Stimulated activated CD8-positive, alpha-beta memory T cell treated with anti-CD3 and anti-CD28 coated beads, Interleukin-4, amount 100 ng/mL, for 4 hours (primary cell): ENCODE measurements at places on chromosomes 6 and 20.

- no peak for DNase-seq
Observed at GRCh38 chr6:35931120-35931561, 10.2 kb upstream of the SRPK1 start.

- DNase-seq = no peak
Observed at GRCh38 chr6:105504706-105505105, 101.8 kb upstream of the PREP start.

GRCh38 chr6:156242206-156242605, 535.0 kb upstream of the ARID1B start:
- no peak for DNase-seq

- DNase-seq = no peak
Observed at GRCh38 chr6:117558818-117559217, 43.5 kb downstream of the GOPC start.

- DNase-seq = no peak
Observed at GRCh38 chr6:80586242-80586641, 479.8 kb downstream of the BCKDHB start.

DNA sequence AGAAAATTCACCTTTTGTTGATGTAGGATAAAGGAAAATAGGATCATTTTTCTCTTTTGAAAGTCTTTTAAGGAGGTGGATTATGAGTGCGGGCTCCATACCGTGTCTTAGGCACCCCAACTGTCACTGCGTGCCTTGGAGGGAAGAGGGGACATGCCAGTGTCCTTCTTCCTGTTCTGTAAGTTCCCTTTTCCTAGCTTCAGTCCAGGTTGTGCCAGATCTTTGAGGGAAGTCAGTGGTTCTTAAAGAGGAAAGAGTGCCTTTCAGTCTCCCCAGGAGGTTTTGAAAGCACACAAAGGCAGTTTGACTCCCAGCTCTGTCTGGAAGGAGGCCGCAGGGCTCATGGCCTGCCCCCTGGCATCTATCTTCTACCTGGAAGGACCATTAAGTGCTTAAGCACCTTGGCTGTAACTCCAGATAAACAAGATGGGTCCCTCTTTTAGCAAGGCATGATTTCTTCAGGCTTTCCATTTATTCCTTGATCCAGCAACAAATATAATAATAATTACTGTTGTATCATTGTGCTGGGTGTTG, 13.0 kb downstream of the EFCAB8 start:
- no peak for DNase-seq

GRCh38 chr6:38187811-38188590, 368.5 kb downstream of the ZFAND3 start:
- no peak for DNase-seq

- DNase-seq = no peak
Observed at GRCh38 chr20:34337982-34338726, 24.9 kb upstream of the ITCH start.

DNA sequence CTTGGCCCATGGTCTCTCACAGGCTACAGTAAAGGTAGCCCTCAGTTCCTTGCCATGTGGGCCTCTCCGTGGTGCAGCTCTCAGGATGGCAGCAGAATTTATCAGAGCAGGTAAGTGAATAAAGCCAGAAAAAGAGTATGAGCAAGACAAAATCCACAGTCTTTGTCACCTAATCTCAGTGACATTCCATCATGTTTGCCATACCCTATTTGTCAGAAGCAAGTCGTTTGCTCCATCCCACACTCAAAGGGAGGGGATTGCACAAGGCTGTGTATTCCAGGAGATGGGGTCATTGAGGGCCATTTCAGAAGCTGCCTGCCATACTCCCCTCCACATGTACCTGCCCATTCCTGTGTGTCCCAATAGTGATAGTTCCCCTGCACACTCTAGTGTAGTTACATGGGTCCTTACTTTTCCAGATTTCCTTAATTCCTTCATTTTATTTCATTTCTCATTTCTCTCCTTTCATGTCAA, 24.2 kb downstream of the ISM1 start:
- no peak for DNase-seq

GRCh38 chr20:44959638-44960102, 527 bp downstream of the TOMM34 start:
- DNase-seq = peak; percentile 66

DNA sequence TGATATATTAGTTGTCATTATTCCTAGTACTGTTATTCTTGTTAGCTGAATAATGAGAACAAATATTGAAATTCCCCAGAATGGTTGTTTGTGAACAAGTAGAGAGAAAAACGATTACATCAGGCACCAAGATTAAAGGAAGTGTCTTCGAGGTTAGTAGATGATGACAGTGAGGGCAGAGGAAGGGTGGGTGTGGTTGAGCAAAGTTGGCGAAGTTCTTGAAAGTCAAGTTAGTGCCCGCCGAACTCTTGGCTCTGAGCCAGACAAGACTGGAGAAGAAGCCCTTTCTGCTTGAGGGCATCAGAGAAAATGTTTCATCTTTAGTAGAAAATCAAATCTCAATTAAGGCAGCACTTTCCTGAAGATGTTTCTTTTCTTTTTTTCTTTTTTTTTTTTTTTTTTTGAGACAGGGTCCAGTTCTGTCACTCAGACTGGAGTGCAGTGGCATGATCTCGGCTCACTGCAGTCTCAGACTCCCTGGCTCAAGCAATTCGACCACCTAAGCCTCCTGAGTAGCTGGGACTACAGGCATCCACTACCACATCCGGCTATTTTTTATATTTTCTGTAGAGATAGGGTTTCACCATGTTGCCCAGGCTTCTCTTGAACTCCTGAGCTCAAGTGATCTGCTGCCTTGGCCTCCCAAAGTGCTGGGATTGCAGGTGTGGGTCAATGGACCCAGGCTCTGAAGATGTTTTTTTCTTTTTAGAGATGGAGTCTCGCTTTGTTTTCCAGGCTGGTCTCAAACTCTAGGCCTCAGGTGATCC, 77.1 kb downstream of the SGK1 start:
- DNase-seq = peak; percentile 71

GRCh38 chr6:111673937-111674336, 68.3 kb upstream of the TRAF3IP2 start:
- DNase-seq = no peak

GRCh38 chr6:44172731-44173500, 14.3 kb downstream of the CAPN11 start:
- DNase-seq = peak; percentile 47

DNA sequence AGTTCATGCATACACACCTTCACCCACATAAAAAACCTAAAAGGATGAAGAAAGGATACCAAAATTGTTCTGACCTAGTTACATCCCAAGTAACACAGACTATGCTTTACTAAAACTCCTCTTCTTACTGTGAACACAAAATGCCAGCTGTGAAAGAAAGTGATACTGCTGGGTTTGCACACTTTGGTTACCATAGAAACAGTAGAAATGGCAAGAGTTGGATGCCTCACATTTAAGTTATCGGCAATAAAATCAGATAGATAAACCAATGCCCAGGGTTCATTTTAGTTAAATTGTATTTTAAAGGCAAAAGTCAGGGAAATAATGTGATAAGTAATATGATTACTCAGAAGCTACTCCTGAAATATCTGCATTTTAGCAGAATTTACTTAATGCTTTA, 161.9 kb downstream of the CDK19 start:
- no peak for DNase-seq

DNA sequence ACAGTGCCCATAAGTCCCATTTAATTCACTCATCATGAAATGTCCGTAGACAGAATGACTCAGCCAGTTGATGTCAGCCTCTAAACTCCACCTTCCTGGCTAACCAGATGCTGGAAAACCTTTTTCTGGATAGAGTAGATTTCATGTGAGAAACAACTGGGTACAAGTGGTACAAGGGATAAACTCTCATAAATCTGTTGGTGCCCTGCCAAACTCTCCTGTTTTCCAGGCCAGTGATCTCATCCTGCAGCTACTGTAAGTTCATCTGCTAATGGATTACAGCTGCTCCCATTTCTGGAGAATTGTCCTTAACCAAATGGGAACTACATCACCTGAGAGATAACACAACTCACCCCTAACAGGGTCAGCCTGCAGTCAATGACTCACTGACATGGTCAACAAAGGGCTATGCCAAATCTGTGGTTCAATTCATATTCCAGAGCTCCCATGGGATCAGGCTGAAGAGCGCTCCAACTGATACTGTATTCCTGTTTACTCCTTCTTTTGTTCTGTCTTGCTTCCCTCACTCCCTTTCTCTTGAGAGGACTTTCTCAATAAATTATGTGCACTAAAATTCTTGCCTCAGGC, 210.1 kb upstream of the HDDC2 start:
- no peak for DNase-seq

DNA sequence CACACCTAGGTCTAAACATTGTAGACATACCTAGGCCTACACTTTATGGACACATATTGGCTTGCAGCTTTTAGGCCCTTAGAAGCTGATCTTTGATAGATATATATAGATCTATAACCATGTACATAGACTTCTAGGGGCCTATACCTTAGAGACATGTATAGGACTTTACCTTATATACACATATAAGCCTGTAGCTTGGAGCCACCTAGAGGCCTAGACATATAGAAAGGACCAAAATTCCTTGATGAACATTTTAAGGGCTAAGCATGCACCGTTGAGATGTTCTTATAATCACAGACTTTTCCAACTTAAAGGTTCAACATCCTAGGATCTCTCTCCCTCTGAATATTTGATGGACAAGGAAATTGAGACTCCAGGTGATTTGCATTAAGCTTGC, 371.7 kb upstream of the SASH1 start:
- DNase-seq = no peak
